Fibroblast of skin of scalp (primary cell): ENCODE measurements at places on chromosomes 7 and 10.
A peak's percentile ranks its signal among the peaks of the same experiment; 100 is the strongest.

- DNase-seq, result peak; percentile 34
Observed at GRCh38 chr7:111030336-111030735, 60.6 kb upstream of the LRRN3 start.

- no peak for DNase-seq
Observed at GRCh38 chr7:50285269-50285668, 19.2 kb upstream of the IKZF1 start.

DNA sequence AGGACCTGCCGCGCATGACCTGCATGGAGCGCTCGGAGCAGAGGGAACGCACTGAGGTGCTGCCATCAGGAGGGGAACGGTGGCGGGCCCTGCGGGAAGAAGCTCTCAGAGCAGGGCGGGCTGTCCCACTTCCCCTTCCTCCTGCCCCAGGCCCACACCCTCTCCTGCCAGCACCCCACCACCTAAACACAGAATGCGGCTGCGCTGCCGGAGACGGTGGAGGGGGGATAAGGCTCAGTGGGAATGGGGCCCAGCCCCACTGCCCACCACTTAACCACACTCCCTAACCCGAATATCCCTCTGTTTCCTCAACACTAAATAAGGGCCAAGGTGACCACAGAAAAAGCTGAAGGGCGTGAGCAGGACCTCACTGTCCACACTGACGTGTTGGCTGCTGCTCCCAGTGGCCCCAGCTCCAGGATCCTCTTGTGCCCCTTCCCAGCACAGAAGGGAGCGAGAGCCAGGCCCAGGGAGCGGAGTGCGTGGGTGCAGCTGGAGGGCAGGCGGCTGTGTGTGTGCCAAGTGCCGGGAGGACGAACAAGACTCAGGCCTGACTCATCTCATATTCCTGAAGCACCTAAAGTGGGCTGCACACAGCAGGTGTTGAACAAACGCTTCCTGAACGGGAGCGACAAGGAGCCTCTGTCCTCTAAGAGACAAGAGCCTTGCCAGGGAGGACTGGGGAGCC is 116.8 kb downstream of the MAD1L1 start:
- no peak for DNase-seq

- DNase-seq, result no peak
Observed at GRCh38 chr7:143408252-143408685, 387 bp downstream of the EPHA1 start.

- DNase-seq, result no peak
Observed at GRCh38 chr10:131710142-131710861, 190.5 kb upstream of the PPP2R2D start.

DNA sequence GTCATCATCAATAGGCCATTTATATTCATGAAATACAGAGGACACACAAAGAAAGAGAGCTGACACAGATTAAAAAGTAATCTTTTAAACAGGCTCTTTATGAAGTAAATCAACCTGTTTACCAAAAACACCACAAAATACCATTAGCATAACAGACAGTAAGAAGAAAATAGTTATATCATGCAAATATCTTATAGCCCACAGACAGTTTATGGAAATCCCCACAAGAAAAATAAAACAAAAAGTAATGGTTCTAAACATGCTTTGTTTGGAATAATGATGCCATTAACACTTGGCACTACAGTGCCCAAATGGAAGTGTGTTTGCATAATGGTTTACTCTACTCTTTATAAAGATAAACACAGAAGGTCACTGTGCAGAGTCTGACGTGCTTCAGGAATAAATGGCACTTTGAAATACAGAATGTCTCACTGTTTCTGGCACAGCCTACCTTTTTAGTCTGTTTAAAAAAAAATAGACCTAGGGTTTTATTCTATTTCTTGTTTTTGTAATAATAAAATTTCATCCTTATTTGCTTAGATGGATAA is 30.1 kb downstream of the SEMA3D start:
- DNase-seq, result no peak

DNA sequence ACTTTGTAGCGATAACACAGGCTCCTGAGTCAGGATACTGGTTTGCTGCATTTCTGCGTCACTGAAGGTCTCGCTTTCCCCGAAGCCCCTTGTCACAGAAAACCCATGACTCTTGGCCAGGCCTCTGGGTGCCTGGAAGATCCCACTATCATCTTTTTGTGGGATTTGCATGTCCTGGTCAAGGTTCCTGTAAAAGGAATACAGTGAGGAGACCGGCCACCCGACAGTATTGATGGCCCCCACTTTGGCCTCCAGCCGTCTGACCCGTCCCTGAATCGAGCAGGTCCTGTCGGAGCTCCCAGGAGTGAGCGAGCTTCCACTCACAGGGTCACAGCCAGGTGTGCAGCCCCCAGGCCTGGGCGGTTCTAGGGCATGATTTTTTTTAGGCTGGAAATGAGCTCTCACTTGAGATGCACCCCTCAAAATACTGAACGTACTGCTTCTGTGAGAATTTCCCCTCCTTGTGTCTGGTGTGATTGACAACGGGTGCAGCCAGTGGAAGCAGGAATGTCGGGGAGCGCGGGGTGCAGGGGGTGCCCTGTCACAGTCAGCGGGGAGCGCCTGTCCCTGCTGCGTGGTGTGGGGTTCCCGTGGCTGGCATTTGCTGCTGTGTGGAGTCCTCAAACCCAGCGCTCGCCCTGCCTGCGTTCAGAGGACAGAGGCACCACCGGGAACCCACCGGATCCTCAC is 75.8 kb downstream of the DNAJB6 start:
- DNase-seq, result no peak

DNA sequence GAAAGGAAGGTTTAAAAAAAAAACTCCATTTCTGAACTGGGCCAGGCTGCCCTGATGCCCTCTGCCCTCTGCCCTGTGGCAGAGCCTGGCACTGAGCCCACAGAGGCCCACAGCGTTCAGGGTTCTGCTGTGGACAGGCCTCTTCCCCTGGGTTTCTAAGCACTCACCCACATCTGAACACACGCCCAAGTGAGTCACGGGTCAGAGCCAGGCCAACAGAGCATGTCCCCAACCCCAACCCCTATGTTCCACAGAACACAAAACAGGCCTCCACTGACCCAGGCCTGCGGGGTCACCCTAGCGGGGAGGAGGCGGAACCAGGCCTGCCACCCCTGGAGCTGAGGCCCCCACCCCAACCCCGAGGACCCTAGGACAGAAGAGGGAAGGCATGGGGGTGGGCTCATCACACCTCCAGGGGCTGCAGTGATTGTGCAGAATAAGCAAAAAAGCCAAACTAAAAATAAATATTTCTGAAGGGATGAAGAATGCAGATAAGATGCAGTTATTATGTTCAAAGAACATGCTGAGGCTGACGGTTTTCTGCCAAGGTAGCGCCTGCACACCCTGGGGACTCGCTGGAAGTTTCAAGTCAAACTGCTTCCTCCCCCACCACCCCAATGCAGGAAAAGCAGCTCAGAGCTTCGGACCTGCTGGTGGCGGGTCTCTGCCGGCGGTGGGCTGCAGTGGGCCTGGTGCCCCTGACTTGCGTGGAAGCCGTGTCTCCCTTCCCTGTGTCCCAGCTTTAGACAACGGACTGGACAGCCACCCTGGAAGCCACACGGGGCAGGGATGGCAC is 5.4 kb downstream of the WDR86 start:
- no peak for DNase-seq

- DNase-seq, result peak; percentile 96
Observed at GRCh38 chr10:82982110-82982608, 1107.2 kb downstream of the NRG3 start.

GRCh38 chr10:18252086-18252485 is 111.9 kb downstream of the CACNB2 start:
- DNase-seq, result no peak

DNA sequence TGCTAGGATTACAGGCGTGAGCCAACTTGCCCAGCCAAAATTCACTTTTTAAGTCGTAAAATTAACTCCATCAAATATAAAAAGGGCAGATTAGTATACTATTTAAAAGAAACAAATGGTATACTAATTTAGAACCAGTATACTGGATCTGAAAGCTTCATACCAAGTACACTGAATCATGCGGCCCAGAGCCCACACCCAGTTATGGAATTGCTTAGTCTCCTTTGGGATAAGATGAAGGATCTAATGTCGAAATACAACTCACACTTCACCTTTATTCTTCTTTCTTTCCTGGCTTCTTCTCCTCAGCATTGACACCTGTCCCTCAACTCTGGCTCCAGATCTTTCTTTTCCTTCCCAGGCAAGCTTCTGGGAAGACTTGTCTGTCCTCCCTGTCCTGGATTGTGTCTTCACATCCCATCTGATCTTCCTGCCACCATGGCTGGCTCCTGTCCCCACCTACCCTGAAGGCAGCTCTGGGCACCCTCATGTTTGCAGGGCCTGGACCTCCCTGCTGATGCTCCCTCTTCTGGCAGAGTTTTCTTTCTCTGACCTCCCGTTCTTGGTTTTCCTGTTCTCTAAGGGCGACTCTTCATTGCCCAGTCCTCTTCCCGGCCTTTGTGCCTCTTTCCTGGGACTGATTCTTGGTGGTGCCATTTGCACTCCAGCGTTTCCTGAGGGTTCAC is 57.8 kb upstream of the CTBP2 start:
- peak; percentile 36 for DNase-seq
